ENCODE measurements at places on chromosomes 7 and 10.
A peak's percentile ranks its signal among the peaks of the same experiment; 100 is the strongest.

DNA sequence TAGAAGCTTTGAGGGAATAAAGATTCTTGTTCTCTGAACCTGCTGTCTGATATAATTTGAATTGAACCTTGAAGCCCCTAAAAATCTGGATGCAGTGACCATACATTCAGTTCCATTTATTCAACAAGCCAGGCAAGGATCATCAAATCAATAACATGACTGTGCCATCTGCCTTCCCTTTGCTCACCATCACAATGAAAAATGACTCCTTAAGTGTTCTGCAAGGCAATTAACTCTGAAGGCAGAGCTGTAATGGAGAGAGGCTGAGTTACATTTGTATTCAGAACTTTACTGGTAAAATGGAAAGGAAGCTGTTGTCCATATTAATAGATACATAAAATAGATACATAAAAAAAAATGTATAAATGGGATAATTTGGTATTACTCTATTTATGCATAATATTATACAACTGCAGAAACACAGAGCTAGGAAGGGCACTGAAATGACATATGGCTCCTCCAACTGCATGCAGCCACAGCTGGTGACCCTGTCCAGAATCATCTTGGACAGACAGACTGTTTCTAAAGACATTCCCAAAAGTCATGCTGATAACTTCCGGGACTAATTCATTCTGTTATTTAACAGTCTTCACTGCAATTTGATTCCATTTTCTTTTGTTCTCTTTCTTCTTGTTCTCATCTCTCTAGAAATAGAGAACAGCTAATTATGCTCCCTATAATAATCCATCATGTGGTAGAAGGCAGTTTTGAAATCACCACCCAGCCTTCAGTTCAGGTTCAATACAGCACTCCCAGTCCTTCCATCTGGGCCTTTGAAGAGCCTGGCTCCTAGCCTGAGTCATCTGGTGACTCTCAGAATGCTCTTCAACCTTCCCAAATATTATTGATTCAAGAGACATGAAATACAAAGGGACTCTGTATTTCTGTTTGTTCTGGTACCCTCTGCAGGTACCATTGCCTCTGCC, 412.6 kb downstream of the GFRA1 start:
- DNase-seq: no peak

GRCh38 chr10:132377326-132377725, 19.7 kb upstream of the PWWP2B start:
- DNase-seq: no peak

DNA sequence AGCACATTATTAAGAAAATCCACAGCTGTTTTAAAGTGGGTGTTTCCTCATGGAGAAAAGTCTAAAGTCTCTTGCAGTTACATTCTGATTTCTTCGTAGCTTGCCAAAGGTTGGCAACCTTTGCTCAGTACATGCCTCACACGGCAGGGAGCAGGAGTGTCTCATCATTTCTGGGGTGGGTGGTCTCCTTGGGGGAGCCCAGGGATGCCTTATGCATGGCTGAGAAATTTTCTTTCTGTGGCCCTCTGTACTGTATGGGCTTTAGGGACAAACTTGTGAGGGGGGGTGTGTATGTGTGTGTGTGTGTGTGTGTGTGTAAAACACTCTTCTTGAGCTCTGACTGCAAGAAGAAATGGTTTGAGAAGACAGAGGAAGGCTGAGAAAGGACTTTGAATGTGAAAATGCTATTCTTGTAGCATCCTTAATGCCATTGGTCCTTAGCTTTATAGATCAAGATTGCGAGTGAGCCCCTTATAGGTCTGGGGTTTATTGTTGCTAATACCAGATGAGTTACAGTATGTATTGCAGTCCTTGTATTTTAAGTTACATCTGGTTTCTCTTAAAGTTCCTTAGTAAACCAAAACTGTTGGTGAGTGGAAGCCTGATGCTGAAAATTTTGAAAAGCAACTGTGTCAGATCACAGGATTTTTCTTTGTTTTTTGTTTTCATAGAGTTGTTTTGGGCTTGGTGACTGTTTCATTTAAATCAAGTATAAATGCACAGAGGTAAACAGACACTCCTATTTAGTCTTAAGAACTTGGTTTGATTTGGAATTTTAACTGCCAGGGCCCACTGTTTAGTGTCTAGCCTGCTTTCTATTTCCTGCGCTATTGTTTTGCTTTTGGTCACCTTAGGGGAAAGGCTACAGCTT, 242.0 kb downstream of the BICC1 start:
- no peak for DNase-seq

GRCh38 chr7:127792528-127793342, 140.7 kb downstream of the SND1 start:
- DNase-seq: no peak

DNA sequence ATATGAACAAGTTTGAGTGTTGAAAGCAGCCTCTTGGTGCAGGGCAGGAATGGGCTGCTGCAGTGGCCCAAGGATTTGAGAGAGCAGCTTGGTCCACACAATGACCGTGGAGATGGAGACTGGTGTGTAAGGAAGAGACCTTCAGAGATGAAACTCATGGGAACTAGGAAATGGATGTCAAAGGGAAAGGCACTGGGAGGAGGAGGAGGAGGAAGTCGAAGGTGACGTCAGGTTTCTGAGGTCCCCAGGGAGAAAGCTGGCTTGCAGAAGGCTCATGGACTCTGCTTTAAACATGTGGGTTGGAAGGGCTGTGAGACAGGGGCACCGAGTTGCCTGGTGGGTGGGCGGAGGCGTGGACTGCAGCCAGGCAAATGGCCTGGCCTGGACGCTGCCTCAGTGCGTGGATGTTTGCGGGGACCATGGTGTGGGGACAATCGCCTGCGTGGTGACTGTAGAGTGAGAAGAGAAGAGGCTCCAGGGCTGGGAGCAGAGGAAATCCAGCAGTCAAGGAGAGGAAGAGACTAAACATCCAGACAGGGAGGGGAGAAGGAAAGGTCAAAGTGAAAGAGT, 14.6 kb downstream of the C10orf71 start:
- DNase-seq: no peak

GRCh38 chr10:123962756-123963530, 71.3 kb upstream of the CPXM2 start:
- DNase-seq: no peak

- DNase-seq: no peak
Observed at GRCh38 chr10:118835682-118836326, 81.0 kb upstream of the CACUL1 start.

- DNase-seq: no peak
Observed at GRCh38 chr10:18134921-18135320, 5.3 kb upstream of the CACNB2 start.

DNA sequence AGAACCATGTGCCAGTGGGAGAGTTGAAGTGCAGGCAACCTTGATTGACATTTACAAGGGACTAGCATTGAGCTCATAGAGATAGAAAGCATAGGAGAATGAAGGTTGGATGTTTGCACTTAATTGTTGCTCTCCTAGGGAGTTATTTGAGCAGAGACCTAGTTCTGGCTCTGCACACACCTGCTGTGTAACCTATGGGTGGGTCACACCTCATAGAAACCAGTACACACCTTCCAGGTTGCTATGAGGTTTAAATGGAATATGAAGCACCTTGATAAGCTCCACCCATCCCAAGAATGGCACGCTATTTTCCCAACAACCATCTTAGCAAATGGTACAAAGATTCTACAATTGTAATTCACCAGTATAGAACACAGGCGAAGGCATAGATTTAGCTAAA, 86.2 kb upstream of the AOAH start:
- DNase-seq: no peak

DNA sequence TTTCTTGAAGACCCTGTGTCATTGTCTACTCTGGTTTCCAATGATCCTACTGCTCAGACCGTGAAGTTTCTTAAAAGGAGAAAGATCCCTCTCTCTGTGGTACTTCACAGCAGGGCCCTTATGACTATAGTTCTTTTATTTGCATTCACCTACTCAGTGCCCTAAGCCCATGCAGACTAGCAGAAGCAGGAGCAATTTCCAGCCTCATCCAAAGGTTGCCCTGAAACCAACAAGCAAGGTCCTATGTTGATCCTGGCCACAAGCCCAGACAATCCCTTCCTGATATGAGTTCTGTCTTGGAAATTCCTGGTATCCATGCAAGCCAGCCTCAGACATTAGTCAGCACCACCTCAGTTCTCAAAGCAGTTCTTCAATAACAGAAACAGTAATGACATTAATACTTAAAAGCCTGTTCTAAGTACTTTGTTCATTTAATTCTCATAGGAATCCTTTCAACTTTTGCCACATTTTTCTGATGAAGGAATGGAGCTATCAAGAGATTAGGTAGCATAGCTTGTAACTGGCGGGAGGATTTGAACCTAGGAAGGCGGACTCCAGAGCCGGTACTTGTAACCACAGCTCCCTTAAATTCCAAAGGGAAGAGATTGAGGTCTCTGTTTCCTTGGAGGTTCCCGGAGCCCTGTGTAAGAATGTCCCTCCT, 58.1 kb upstream of the ST8SIA6 start:
- no peak for DNase-seq

GRCh38 chr7:3063016-3063753, 19.5 kb upstream of the CARD11 start:
- DNase-seq: peak; percentile 65

DNA sequence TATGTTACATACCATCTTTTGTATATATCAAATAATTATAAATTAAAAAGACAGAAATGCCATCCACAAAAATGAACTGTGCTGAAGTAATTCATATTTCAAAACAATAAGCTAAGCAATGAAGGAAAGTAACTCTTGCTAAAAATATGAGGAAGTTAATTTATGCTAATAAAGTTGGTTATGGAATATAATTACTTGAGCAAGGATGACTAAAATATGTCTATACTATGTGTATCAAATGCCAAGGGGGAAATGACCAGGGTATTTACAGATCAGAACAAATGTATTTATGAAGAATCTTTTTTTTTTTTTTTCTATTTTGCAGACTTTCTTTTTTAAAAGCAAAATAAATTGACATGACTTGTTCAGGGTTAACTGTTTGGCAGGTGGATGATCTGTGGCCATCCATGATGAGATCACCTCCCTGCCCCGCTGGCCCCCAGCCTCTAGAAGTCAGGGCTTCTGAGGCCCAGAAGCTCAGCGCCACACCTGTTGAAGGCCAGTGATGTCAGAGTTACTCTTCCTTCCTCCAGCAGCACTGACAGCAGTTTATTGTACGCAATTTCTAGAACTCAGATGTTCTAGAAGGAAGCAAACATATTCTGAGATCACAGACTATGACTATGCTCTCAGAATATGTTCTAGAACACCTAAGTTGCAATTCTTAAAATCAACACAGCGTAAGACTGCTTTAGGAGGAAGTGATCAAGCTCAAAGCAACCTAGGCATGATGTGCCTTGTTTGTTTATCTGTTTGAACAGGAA, 196.1 kb upstream of the KLF14 start:
- DNase-seq: no peak

- no peak for DNase-seq
Observed at GRCh38 chr10:130804778-130805634, 506.5 kb downstream of the TCERG1L start.

GRCh38 chr7:155896531-155897263, 84.4 kb upstream of the SHH start:
- no peak for DNase-seq

GRCh38 chr7:29370531-29371314, 176.1 kb downstream of the CHN2 start:
- DNase-seq: no peak

- DNase-seq: no peak
Observed at GRCh38 chr7:70614237-70615045, 517.5 kb upstream of the GALNT17 start.

DNA sequence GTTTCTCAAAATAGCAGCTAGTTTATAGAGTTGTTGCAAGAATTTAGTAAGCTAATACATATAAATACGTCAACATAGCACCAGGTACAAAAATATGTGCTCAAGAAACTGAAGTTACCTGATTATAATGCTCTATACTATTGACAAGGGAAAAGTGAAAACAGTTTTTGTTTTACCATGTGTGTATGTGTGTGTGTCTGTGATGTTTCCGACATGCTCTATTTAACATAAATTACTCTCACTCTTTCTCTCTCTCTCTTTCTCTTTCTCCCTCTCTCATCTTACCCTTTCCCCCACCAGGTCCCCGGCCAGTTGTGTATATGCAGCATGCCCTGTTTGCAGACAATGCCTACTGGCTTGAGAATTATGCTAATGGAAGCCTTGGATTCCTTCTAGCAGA, 4.3 kb downstream of the LIPN start:
- DNase-seq: no peak

DNA sequence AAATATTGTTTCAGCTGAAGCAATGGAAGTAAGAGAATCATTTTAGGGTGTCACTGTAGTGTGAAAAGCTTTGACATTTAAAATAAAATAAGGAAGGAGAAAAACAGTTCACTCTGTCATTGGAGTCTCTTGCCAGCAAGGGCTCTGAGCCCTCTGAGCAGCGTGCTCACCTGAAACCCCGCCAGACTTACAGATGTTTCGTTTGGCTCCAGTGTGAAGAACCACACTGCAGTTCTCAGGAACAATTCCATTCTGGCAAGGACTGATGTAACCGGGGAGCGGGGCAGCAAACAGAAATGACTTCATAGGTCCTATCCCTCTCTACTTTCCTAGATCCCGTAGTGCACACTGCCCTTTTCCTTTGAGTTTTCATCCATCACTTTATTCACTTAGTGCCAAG, 164.3 kb downstream of the CELF2 start:
- DNase-seq: no peak

- no peak for DNase-seq
Observed at GRCh38 chr7:15557186-15557585, 4.6 kb downstream of the AGMO start.

GRCh38 chr7:131546583-131547141, 9.8 kb downstream of the PODXL start:
- DNase-seq: no peak
